Activated CD4-positive, alpha-beta memory T cell treated with anti-CD3 and anti-CD28 coated beads, Interleukin-2, amount 10 ng/mL, durations not matched to agents 7 days and 5 days (primary cell): ENCODE measurements at places on chromosomes 4 and X. TPM values are rescaled to one million over a fixed set of nuclear protein-coding genes. Genes with fewer than 3 reads are reported as not detected.

The PAGE2B gene
- not detected for total RNA-seq

- peak; percentile 21 for DNase-seq
Observed at GRCh38 chr4:48315728-48316630, 25.4 kb upstream of the SLAIN2 start.

DNA sequence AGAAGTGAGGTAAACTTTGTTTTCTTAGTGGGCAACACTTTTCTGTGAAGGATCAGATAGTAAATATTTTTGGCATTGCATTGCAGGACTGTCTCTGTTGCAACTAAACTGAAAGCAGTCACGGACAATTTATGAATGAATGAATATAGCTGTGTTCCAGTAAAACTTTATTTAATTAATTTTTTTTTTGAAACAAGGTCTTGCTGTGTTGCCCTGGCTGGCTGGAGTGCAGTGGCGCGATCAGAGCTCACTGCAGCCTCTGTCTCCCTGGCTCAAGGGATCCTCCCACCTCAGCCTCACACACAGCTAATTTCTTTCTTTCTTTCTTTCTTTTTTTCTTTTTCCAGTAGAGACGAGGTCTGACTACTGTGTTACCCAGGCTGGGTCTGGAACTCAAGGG lies 15.8 kb downstream of the RBM10 start:
- no peak for DNase-seq

GRCh38 chr4:15043226-15043625 lies 40.9 kb downstream of the CPEB2 start:
- no peak for DNase-seq

The EOLA2 gene
- 45.0 TPM for total RNA-seq

DNA sequence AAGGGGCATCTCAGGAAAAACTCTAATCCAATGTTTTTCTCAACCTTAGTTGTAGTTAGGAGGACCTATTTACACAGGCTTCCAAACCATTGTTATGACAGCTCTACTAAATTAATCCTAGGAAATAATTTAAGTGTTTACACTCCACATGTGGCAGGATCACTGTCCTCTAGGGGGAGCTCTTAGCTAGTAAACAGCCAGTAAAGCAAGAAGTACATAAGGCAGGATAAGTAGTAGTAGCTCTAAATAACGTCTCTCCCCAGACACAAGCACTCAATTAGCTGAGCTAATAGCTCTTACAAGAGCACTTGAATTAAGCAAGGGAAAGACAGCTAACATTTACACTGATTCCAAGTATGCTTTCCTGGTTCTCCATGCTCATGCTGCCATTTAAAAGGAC lies 37.3 kb downstream of the NUDT11 start:
- DNase-seq, result no peak

- DNase-seq, result no peak
Observed at GRCh38 chrX:150366951-150367545, 3.9 kb downstream of the MAMLD1 start.

DNA sequence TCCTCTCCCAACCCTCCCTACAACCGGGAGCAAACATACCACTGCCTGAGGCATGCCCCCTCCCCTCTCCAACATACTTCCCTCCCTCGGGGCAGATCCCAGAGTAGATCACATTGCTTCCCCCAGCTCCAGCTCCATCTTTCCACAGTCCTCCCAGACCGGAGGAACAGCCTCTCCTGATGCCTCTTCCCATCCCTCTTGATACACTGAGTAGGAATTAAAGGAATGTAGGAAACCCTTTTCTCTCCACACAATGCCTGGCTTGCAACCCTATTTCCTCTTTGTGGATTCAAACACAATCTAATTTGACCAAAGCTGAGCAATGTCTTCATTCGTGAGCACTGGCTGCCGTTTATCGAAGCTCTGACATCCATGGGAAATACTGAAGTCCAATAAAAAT lies 339.8 kb downstream of the BCOR start:
- DNase-seq, result no peak

The GPR173 gene
- total RNA-seq, result not detected

DNA sequence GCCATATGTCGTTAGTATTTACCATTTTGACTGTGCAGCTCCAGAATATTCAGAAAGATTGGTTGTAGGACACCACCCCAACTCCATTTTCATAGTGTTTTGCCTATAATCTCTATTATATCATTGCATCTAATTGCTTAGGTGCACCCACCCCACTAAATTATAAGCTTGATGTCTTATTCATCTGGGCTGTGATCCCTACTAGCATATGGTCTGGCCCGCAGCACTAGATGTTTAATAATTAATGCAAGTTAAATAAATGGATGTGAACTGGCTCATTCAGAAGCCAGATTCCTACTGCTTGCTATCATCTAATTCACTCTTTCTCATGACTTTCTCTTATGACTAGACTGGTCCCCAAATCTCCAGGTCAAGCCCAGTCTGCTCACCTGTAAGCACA lies 143.5 kb downstream of the RELL1 start:
- DNase-seq, result no peak

DNA sequence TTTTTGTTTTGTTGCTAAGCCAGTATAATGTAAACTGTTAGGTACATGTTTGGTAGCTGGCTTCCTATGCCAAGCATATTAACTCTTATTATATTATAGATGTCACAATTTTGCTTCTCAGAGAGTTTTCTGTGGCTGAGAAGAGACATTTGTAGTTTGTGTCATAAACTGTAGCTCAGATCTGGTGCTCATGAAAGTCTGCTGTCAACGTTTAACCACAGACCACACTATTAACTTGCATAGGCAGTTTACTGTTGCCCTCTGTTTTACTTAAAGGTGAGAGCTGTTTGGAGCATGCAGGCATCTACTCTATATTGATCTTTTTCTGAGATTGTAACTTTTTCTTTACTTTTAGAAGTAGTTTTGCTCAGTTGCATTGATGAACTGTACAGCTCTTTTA lies 166.8 kb downstream of the TLL1 start:
- DNase-seq, result no peak

GRCh38 chr4:104248726-104249125 lies 246.0 kb downstream of the CXXC4 start:
- no peak for DNase-seq

DNA sequence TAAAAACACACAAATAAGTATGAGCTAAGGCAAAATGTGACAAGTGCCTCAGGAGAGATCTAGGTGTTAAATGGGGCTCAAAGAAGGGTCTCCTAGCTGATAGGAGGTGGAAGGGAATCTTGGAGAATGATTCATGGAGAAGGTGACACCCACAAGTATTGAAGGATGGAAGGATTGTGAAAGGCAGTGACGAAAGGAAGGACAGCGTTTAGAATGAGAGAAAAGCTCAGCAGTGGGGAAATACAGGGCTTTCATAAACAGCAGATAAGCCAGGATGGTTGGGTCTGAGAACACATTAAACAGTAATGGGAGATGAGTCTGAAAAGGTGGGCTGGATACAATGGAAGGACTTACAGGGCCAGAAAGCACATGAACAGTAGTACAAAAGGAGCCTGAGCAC lies 11.5 kb downstream of the ANXA5 start:
- DNase-seq, result no peak

DNA sequence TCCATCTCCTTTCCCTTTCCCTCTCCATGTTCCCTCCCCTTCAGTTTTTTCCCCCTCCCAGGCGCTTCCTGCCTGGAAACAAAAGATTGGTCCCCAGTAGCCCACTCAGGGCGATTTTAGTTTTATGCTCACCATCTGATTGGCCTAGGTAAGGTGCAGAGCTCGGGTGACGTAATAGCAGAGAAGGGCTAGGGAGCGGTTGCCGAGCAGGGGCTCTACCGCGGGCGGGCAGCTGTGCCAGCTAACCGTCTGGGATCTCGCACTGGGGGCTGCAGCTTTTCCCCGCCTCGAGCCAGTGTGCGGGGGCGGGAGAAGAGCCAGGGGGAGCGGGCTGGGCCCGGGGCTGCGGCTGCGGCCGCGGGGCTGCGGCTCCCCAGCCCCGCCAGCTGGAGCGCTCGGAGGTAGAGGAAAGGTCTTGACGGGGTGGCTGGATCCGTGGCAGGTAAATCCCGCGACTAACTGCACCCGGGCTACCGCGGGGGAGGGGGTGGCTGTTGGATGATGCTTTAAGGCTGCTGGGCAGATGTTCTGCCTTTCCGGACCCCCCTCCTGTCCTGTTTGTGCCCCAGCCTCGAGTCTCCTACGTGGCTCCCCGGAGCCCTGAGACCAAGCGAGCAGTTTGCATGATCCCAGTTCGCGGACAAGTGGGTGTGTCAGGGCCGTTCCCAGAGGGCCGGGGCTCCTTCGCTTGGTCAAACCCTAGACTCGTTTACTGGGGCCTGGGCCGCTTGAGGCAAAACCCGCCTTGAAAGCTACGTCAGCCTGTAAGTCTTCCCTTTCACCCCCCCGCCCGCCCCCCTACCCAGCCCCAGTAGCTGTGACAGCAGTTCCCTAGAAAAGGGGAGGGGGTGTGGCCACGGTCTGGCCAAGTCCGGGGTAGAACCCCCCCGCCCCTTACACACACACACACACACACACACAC lies at the start of gene PAK3:
Gene PAK3, plus strand, starts transcription at position 218 of the 922 bp plus-strand sequence. CDS start 26,913 bp downstream, outside the sequence.
- peak; percentile 25 for DNase-seq

- DNase-seq, result peak; percentile 30
Observed at GRCh38 chrX:45849261-45849862, 648.7 kb upstream of the DIPK2B start.

The SMR3B gene
- total RNA-seq, result not detected

- DNase-seq, result no peak
Observed at GRCh38 chr4:87002682-87003043, 67.9 kb downstream of the AFF1 start.

The CAPN6 gene
- not detected for total RNA-seq

The GAGE2A gene
- not detected for total RNA-seq

The GPRIN3 gene
- 106 TPM for total RNA-seq

The TIMM17B gene
- total RNA-seq, result 60.6 TPM

DNA sequence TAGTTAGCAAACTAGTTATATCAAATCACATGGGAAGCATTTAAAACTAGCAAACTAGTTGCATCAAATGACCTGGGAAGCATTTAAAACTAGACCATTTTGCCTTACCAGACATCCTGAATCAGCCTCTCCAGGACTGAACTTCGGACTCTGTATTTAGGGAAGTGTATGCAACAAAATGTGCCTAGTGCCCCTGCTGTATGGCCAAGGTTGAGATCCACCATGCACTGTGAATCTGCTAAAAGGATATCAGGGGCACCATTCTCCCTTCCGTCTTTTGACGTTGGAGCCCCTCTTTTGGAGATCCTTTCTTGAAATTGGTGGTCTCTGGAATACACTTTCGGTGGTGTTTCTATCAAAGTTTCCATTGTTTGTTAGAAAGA lies 49.5 kb downstream of the CCNI start:
- no peak for DNase-seq

- no peak for DNase-seq
Observed at GRCh38 chr4:110905367-110905766, 282.5 kb upstream of the PITX2 start.

The FRMD7 gene
- not detected for total RNA-seq

DNA sequence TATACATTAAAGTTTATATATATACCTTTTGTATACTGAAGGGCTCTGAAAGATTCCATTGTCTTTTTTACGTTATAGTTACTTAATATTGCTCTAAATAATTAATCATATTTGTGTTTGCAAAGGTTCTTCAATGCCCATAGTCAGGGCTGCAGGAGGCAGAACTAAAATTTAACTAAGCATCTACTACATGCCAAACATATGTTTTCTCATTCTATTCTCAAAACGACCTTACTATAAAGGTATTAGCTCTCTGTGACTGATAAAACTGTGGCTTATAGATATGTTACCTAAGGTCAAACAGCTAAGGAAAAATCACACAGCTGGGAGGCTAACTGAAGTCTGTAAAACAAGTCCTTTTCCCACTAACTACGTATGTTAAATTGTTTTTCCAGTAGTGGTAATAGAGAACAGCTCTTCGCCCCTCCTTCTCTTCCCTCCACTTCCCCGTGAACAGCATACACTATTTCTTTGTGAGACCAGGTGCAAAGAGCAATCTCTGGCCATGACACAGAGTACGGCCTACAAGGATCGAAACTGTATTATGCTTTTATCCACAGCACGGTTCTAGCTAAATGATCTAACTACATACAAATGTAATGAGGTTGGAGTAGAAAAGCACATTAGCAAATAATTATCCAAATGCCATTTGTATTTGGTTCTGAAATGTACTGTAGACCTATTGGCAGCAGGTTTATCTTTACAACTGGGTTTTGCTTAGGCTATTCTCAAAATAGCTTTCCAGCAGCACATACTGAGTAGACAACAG lies 1.7 kb downstream of the CNOT6L start:
- no peak for DNase-seq

- no peak for DNase-seq
Observed at GRCh38 chrX:150936556-150936955, 38.1 kb upstream of the CD99L2 start.

DNA sequence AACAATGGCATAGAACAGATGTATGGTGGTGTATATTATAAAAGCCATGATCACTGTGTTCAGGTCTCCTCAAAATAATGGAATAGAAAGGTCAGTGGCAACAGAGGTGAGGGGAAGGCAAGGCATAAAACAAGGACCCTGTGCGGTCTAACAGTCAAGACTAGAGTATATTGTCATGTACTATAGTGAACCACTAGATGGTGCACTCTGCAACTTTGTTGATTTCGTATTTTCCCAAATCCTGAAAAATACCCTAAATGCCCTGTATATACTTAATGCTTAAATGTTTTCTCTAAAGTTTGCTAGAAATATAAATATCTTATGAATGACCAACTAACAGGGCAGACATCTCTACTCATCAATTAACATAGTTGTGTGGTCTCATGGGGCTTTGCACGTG lies 453.0 kb downstream of the PCDH11X start:
- DNase-seq, result no peak

DNA sequence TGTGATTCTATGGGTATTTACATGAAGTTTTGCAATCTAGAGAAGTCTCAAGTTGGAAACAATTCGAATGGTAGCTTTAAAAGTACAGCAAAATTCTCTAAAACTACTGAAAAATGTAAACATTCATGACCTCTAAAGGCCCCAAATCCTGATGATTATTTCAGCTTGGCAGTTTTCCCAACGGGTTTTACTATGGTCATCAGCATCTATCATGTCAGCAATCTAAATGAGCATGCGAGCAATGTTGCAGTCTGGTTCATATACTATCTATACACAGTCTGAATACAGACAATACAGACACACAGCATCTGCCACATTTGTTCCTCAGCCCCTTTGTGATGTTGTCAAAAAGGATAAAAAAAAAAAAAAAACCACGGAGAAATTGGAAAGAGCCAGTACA lies 790.3 kb upstream of the HTR2C start:
- DNase-seq, result no peak

The SPACA5 gene
- total RNA-seq, result not detected

- DNase-seq, result no peak
Observed at GRCh38 chr4:173527103-173527891, 2.7 kb downstream of the HAND2 start.

The STAP1 gene
- 29.5 TPM for total RNA-seq

DNA sequence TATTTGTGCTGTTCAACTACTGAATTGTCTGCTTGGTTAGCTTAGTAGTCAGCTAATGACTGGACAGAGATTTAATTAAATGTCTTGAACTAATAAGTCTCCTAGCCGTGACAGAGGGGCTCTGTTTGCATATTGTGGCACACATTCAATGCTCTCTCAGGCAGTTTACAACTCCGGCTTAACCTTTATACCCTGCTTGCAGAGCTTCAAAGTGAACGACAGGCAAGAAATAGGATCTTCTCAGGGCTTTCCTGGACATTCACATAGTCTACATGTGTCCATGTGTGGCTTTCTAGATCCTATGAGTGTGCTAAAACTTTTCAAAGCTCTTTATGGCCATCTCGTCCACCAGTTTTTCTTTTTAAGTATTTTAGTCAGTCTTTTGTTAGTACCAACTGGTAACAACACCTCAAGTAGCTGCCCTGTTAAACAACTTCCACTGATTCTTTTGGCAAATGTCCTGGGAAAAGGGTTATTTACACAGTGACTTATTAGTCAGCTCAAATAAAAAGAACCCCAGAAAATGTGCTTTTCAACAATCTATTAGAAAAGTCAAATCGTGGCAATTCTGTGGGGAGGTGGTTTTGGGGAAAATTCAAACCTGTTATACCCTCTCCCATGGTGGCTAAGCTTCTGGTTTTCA lies 28.6 kb downstream of the OR13H1 start:
- DNase-seq, result no peak
